Skin of body (tissue), 3 donors: ENCODE measurements at places on chromosomes 5 and 9. TPM values are rescaled to one million over a fixed set of nuclear protein-coding genes. Genes with fewer than 3 reads are reported as not detected.

Gene SMIM27
- 2.3 TPM for total RNA-seq

Gene C5orf46
- 5.0 TPM for total RNA-seq

Gene NACC2
- total RNA-seq: 2.9 TPM

Gene GAS1
- total RNA-seq: 97.8 TPM

Gene IGFBPL1
- 0.79 TPM for total RNA-seq
